Activated CD4-positive, alpha-beta T cell treated with anti-CD3 and anti-CD28 coated beads for 24 hours (primary cell): ENCODE measurements at places on chromosomes 2 and 18.

- DNase-seq: no peak
These were observed 4.7 kb upstream of the SATB2 start for GRCh38 chr2:199462347-199462955.

DNA sequence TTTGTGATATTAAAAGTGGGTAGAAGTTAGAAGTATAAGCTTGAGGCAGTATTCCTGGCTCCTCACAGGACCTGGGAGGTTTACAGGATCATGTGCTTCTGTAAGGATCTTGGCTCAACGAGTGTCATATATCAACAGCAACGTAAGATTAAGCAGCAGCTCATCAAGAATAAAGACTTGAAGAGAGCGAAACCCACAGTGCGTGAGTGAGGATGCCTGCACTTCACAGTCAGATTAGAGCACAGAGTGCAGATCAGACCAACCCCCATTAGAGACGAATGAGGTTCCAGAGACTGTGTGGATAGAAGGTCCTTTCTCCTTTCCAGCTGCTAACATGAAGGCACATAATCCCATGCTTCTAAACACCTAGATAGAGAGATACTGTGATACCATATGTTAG is 1656.7 kb upstream of the NXPH2 start:
- no peak for DNase-seq

GRCh38 chr18:69895066-69896047 is 52.3 kb downstream of the CD226 start:
- no peak for DNase-seq

- DNase-seq: no peak
These were observed 74.1 kb downstream of the ACAA2 start for GRCh38 chr18:49739275-49739674.

- no peak for DNase-seq
These were observed 198.6 kb downstream of the CAMKMT start for GRCh38 chr2:44560352-44560751.

- no peak for DNase-seq
These were observed 106.9 kb downstream of the COLEC12 start for GRCh38 chr18:393574-393957.

- DNase-seq: no peak
These were observed 233.9 kb downstream of the PTGR3 start for GRCh38 chr18:74975001-74975400.

- no peak for DNase-seq
These were observed 10.5 kb upstream of the TMEM177 start for GRCh38 chr2:119668546-119668945.

DNA sequence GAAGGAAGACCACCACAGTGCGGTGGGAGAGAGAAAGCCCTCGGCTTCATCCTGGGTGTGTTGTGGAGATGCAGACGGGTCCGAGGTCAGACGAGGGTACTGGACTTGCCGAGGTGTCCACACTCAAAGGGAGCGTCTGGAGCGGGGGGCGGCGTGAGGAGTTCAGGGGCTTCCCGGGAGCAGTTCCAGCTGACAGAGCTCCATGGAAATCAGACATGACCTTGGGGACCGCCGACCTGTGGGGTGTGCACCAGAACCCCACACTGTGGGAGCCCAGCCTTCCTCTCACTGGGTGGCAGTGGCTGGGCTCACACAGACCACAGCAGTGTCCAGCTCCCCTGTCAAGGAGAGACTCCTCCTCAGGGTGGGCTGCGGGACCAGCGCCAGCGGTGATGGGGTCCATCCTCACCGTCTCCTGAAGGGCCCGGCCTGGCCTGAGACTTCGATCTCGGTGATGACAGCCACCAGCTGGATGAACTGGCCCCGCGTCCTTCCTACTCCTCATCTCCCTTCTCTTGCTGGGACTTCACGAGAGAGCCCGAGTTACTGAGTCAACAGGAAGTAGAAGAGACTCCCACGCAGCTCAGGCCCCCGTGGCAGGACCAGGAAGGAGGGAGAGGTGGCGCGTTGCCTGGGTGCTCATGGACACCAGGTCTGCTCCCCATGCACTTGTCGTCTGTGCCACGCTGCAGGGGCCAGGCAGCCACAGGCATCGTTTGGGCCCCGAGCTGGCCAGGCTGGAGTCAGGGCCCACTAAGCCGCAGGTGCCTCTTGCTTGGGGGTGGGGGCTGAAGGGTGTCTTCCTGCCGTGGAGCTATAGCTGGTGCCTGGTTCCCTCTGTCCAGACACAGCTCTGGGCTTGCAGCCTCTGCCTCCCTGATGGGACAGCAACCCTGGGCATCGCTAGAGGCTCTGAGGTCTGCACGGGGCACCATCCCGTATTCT is 101.9 kb upstream of the CTDP1 start:
- DNase-seq: no peak

- no peak for DNase-seq
These were observed 57.9 kb downstream of the INO80D start for GRCh38 chr2:206028101-206028500.

DNA sequence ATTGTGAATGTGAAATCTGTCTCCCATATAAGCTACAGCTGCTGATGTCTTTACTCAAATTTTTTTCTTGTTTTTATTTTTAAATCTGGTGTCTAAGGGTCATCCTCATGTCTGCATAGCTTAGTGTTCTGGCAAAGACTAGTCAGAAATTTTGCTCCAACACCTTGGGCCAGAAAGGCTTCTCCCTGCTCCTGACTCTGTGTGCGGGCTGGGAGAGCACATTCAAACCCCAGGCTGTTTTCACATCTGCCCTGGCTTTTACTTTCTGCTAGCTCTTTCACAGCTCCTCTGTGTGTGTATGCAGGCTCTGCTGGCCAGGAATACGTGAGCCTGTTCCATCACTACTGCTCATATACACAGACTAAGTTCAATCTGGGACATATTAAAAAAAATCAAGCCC is 102.9 kb upstream of the RIOK3 start:
- no peak for DNase-seq

- no peak for DNase-seq
These were observed 17.7 kb downstream of the TANK start for GRCh38 chr2:161177969-161178368.

GRCh38 chr2:127811397-127812321 is 688 bp upstream of the WDR33 start:
- DNase-seq: no peak

- DNase-seq: no peak
These were observed 10.6 kb downstream of the CNNM3 start for GRCh38 chr2:96826546-96827278.

DNA sequence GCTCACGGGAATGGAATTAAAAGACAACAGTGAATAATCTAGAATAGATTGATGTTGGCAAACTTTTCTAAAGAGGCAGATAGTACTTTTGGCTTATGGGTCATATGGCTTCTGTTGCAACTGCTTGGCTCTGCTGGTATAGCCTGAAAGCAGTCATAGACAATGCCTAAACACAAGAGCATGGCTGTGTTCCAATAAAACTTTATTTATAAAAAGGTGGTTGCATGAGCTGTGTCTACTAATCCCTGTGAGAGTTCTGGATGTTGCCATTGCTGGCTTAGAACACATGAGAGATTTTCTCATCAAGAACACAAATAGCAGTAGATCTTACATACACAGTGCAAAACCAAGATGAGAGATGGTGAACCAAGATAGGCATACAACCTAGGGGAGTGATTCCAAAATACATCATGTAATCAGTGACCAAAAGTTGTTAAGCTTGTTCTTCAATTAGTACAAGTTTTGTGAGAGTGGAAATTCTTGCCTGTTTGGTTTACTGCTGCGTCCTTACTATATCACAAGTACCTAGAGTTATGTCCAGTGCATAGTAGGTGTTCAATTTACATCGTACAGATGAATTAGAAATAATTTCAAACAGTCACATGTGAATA is 380.0 kb downstream of the METTL4 start:
- no peak for DNase-seq

DNA sequence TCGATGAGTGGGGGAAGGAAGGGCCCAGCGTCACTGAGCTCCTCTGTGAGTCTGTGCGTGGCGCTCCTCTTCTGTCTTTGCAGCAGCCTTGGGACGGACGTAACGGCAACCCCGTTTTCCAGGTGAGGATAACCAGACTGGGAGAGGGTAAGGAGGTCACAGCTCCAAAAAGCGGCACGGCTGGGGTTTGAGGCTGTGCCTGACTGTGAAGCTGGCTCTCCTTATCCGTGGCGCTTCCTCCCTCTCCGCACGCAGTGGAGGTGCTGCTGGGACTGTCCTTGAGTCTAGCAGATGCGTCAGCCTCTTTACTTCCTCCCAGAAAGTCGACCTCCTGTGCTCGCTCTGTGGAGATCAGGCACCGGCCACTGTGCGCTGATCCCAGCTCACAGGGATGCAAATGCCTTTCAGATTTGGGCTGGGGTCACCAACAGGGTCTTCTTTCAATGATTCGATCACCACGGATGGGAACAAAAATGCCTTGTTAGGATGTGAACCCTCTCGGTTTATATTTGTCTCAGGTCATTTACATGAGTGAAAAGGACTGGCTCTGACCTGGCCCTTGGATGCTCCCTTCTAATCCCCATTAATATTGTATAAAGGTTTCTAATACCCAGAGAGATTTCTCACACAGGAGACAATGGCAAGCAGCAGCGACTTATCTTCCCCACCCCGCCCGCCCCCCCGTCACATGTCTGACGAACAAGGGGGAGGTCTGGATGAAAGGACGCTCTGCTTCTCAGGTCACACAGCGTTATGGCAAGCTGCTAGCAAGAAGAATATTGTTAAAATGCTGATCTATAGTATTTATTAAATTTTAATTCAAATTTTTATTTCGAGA is 30.1 kb upstream of the E2F6 start:
- DNase-seq: no peak

- no peak for DNase-seq
These were observed 7.8 kb downstream of the AGBL5 start for GRCh38 chr2:27059141-27059820.

DNA sequence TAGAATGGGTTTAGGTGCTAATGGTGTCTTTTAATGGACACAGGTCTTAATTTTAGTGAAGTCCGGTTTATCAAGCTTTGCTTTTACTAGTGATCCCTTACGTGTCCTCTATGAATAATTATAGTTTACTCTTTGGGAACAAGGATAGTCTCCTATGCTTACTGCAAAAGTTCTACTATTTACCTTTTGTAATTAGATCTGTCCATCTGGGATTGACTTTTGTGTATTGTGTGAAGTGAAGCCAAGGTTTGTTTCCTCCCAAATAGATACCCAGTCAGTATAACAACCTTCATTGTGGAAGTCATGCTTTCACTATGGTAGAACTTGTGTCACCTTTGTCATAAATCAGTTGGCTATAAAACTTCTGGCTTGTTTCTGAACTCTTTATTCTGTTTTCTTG is 740.9 kb upstream of the CRIM1 start:
- DNase-seq: no peak

DNA sequence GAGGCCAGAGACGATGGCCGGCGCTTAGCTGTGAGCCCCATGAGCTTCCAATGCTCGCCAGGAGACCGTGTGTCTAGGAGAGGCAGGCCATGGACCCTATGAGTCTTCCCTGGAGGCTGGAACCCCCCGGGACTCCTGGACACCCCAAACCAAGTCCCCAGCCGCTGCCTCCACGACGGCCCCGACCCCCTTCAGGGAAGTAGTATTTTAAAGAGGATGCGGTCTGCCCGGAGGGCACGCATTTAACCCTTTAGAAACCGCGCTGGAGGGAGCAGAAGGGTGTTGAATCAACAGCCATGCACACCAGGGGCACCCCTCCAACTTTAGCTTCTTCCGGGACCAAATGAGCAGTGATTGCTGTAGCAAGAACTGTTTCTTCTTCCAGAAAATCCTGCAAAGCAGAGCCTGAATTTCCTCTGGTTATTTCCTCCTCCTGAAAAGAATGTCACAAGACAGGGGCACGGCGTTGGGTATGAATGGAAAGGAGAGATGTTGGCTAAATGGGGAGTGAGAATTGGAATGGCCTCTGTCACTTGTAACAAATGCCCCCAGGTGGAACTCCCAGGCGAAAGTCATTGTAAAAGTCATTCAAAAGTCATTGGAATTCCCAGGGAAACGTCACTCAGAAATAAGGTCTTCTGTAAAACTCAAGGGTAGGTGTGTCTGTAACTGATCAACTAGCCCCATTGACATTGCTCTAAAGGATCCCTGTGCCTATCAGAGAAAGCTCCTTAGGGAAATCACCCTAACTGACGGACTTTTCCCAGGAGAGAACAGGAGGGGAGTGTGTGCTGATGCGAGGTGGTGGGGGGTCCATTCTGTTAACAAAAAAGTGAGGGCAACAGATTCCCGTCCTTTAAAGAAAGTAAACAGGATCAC is 5.8 kb upstream of the GBX2 start:
- DNase-seq: no peak

GRCh38 chr2:65465124-65465523 is 32.7 kb upstream of the SPRED2 start:
- no peak for DNase-seq

- DNase-seq: no peak
These were observed 1435.4 kb upstream of the LRRTM1 start for GRCh38 chr2:81739966-81740365.

DNA sequence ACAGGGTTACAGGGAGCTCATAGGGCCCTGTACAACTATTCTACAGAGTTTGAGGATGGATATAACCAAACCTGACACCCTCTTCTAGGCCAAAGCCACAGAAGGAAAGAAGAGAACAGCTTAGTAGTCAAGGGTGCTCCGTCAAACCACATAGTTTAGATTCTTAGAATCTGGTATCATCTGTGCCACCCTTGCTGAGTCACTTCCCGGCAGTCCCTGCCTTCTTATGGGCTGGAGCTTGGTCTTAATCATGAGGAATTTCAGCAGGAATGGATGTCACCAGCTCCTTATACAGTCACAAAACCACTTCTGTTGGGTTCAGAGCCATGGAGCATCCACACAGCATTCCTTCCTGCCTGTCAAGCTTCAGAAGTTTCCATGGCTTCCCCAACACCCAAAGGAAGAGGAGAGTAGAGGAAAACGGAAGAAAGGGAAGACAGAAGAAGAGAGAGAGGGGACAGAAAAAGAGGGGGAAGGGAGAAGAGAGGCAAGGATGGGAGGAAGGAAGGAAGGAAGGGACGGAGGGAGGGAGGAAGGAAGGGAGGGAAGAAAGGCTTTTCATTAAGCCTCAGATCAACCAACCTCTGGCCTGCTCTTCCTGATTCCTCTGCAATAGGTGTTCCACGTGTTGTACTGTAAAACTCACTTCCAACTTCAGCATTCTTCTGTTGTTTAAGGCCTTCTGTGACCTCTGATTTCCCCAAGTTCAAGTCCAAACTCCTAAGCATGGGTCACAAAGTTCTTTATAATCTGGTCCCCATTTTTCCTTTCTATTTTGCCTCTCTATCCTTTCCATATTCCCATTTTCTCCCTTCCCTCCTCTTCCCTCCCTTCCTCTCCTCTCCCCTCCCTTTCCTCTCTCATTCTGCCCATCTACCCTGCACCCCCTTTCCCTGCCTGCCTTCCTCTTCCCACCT is 246.1 kb upstream of the TNP1 start:
- DNase-seq: no peak
